Stimulated activated CD4-positive, alpha-beta T cell treated with anti-CD3 and anti-CD28 coated beads, TNF-alpha, amount 100 ng/mL, for 1 hour (primary cell): ENCODE measurements at places on chromosomes 7 and 10.

DNA sequence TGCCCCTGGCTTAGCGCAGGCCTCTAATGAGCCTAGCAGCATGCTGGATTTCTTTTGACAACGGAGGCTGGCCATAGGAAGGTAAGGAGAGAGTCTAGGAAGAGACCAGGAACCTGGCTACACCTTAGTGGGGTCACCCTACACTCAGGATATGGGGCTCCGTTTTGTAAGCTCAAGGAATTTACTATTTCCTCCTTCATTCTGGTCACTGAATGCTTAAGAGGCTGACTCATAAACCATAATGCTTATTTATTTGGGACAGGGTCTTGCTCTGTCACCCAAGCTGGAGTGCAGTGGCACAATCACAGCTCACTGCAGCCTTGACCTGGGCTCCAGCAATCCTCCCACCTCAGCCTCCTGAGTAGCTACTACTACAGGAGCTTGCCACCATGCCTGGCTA is 38.4 kb downstream of the CARD11 start:
- DNase-seq, result no peak

GRCh38 chr7:140403878-140404564 is at the start of gene RAB19:
Gene RAB19 (plus strand): TSS chr7:140404058. CDS start chr7:140407647, 3,589 bp downstream.
- DNase-seq, result peak; percentile 33

GRCh38 chr10:26650406-26650805 is 47.1 kb upstream of the PDSS1 start:
- no peak for DNase-seq

GRCh38 chr10:60944058-60944909 is at the start of gene RHOBTB1:
Gene RHOBTB1 (minus strand): TSS chr10:60944185. CDS start chr10:60911542, 32,643 bp downstream.
- no peak for DNase-seq

- DNase-seq, result no peak
Observed at GRCh38 chr10:100881556-100882213, 31.1 kb upstream of the SLF2 start.
